Nucleus accumbens (tissue), 56 donors: ENCODE measurements at places on chromosomes 4 and X.
A peak's percentile ranks its signal among the peaks of the same experiment; 100 is the strongest.

DNA sequence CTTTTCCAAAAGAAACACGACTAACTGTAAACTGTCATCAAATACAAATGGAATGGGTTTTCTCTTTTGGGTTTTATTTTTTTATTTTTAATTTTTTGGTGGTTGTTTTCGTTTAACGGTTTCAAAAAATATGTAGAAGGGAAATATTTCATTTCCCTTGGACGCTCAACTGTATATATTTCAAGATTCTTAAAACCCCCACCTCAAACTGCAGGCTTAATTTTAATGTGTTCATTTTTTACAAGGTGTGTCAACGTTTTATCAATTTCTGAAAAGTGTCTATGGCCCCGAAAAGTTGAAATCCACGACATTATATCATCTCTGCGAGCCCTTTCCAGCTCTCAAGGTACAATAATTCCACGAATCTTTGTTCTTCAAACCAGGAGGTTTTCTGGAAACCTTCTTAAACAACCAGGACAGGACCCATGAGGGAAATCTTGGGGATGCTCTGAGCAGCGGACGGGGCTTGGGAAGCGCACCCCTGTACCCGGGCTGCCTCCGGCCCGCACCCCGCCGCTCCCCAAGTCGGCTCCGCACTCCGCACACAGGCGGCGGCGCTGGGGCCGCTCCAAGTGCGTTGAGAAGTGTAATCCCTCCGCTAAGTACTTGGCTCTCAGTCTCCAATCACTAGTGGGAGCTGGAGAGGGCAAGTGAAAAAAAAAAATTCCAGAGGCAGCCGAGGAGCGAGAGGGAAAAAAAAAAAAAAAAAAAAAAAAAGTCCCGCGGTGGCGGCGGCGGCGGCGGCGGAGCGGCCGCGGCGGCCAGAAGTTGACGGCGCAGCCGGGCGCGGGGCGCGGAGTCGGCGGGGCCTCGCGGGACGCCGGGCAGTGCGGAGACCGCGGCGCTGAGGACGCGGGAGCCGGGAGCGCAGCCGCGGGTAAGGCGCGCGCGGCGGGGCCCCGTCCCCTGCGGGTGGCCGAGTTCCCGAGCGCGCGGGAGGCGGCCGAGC, at the start of gene BMPR1B:
BMPR1B (plus strand) TSS at position 764 of the 949 bp plus-strand sequence. CDS start 346,470 bp downstream, outside the sequence.
- no peak for DNase-seq

DNA sequence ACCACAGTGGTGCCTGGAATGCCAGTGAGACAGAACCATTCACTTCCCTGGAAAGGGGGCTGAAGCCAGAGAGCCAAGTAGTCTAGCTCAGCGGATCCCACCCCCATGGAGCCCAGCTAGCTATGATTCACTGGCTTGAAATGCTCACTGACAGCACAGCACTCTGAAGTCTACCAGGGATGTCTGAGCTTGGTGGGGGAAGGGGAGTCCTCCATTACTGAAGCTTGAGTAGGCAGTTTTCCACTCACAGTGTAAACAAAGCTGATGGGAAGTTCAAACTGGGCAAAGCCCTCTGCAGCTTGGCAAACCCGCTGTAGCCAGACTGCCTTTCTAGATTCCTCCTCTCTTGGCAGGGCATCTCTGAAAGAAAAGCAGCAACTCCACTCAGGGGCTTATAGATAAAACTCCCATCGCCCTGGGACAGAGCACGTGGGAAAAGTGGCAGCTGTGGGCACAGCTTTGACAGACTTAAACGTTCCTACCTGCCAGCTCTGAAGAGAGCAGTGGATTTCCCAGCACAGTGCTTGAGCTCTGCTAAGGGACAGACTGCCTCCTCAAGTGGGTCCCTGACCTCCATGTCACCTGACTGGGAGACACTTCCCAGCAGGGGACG, 32.0 kb downstream of the NAP1L2 start:
- DNase-seq = no peak

GRCh38 chr4:157151711-157152110, 68.8 kb upstream of the GRIA2 start:
- no peak for DNase-seq

- DNase-seq = no peak
These were observed 181.4 kb upstream of the HCCS start for GRCh38 chrX:10929747-10930146.

DNA sequence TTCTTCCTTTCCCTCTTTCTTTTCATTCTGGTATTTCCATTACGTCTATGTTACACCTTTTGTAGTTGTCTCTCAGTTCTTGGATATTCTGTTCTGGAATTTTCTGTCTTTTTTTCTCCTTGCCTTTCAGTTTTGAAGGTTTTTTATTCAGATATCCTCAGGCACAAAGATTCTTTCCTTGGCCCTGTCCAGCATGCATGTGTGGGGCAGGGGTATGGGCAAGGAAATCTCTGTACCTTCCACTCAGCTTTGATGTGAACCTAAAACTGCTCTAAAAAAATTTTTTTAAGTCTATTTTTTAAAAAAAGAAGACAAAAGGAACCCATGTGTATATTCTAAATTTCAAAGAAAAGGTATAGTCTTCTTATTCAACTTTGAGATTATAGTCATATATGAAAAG, 180.5 kb downstream of the SOWAHB start:
- no peak for DNase-seq

DNA sequence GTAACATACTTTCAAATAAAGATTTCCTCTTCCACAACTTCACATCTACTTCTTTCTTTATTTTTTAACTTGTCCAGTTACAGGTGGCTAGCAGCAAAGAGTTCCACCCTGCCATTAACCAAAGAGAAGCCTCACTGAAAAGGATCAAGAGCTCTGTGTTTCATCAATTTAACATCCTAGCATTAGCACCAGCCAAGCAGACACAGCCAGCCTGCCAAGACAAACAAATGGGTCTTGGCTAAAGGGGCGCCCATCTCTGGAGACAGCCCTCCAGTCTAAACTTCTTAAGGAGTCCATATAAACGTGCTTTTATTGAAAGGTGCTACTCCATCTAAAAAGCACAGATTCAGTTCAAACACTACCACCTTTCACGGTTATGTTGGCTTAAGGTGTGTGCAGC, 105.3 kb downstream of the ADAMTS3 start:
- no peak for DNase-seq

- DNase-seq = peak; percentile 24
These were observed 13.0 kb downstream of the DKC1 start for GRCh38 chrX:154775419-154776349.

GRCh38 chrX:154542723-154543424, 3.8 kb downstream of the G6PD start:
- DNase-seq = no peak

GRCh38 chrX:133905305-133905704, 80.1 kb downstream of the GPC3 start:
- DNase-seq = no peak

GRCh38 chrX:15116900-15117299, 153.0 kb downstream of the ASB9 start:
- DNase-seq = no peak

- DNase-seq = no peak
These were observed 150.0 kb downstream of the MAML3 start for GRCh38 chr4:140003876-140004548.

DNA sequence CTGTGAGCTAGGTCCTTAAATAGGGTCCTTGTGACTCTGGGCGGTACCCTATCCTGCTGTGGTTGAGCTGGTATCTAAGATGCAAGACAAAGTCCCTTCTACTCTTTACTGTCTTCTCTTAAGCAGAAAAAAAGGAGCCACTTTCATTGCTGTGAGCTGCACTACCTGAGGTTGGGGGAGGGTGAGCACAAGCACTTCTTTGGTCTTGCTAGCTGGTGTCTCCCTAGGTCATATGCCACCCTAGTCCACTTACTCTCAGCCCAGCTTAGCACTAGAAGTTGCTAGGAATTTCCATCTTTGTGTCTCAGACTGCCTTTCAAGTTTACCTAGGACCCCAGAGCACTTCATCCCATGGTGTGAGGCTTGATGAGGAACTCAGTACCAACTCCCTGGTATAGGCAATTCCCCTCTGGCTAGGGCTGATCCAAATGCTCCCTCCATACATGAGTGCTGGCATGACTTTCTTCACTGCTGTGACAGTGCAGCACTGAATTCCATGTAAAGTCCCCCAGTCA, 343.6 kb upstream of the CT83 start:
- DNase-seq = no peak

- DNase-seq = no peak
These were observed 17.3 kb downstream of the ASMTL start for GRCh38 chrX:1435241-1435895.

DNA sequence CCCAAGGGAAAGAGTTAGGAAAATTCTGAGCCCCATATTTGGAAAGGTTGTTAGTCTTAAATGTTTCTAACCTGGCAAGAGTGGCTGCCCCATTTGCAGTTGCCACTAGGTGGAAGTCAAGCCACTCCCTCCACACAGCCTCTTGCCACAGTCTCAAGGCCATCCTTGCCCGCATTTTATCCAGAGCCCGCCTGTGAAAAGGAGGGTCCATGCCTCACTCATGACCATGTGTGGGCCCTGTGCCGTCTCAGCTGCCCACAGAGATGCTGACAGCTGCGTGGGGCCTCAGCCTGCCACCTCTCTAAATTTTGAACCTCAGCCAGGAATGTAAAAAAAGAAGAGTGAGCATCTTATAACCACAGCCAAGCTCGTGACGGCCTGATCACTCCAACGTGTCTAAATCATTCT, 201.5 kb upstream of the FAM241A start:
- DNase-seq = no peak

DNA sequence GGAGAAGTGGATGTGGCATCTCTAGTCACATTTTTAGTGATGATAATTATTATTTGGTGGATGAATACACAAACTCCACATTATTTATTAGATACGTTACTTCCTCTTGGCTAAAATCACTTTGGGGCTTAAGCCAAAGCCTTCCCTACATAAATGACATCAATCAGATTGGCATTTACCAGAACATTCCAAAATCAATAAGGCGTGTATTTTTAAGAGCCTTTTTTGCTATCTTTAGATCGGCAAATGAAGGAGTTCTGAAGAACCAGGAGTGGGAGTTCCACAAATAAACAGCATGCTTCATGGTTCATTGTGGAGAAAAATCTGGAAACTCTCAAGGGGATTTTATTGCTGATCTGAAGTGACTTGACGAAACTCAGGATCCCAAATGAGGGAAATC, 89.7 kb downstream of the AMELX start:
- DNase-seq = no peak

DNA sequence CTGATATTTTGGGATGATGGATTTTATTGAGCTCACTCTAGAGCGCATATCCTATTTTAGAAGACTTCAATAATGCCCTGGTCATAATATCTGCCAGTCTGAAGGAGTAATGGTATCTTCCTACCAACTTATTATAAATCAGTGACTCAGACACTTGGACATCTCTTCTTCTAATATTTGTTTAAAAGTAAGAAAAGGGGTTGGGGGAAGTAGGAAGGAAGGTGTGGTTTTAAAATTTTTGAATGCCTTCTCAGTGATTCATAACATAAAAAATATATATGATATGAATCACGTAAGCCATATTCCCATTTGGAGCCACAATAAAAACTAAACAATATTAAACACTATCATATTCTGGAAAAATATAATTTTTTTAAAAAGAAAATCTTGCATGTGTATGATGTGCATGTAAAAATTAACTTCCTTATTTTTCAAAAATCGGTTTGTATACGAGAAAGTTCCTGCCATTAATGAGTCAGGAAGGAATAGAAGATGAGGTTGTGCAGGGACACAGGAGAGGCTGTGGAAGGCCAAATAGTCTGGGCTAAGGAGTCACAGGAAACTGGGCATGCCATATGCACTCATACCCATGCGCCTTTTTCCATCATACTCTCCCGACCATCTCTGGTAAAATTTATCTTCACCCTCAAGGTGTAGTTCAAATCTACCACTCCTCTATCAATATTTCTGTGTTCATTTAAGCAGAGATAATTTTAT, 286.5 kb downstream of the EPHA5 start:
- DNase-seq = no peak

- no peak for DNase-seq
These were observed 1.6 kb downstream of the SCARB2 start for GRCh38 chr4:76211769-76212708.

DNA sequence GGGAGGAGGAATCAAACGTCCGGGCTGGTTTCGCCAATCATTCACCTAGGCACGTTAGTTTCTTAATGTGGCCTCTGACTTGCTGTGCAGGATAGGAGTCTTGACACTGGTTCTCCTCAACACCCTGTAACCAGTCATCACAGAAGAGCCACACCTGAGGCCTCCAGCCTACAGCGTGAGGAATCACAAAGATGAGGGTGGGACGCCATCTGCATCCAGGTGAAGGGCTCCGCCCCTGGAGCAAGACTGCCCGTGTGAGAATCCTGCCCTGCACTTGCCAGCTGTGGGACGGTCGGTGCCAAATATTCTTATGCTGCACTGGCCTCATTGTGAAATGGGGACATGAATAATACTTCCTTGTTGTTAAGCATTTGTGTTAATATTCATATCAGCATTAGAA, 35.7 kb upstream of the TSPAN5 start:
- no peak for DNase-seq

GRCh38 chr4:152628128-152628527, 51.7 kb downstream of the TMEM154 start:
- no peak for DNase-seq

DNA sequence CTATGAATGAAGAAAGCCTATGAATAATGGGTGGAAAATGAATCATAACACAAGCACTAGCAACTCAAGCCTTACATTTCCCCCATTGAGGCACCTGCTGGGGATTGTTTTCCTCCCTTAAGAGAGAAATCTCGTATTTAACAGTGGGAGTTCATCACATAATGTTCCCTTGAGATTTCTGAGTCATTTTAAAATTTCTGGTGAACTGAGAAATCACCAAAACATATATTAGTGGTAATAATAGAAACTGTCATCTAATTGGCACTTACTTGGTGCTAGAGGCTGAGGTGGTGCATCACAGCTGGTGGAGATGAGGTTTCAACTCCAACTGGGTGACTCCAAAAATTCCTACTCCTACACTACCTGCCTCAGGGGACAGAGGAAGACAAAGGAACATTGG, 561.3 kb upstream of the LCORL start:
- DNase-seq = no peak

GRCh38 chr4:92253986-92254671, 49.6 kb upstream of the GRID2 start:
- DNase-seq = no peak

DNA sequence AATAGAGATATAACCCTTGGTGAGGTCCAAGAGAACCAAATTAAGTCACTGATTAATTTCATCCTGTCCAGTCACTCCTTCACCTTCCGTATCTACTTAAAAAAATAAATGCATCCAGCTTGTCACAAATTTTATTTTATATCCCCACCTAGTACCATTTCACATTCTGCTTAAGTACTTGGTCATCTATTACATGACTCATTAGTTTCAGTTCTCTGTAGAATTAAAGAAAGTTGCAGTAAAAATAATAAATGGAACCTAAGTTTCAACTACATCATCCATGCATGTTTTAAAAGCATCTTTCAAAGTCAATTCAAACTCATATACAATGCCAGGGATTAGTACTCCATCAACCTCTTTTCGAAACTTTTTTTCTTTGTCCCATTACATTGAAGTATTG, 130.2 kb downstream of the SH2D1A start:
- no peak for DNase-seq

- no peak for DNase-seq
These were observed 9.2 kb upstream of the ANXA3 start for GRCh38 chr4:78542373-78542772.

GRCh38 chr4:174928575-174929253, 10.6 kb downstream of the ADAM29 start:
- no peak for DNase-seq

- no peak for DNase-seq
These were observed 47.7 kb downstream of the SNX25 start for GRCh38 chr4:185257086-185257485.

- no peak for DNase-seq
These were observed 97.4 kb downstream of the RASL11B start for GRCh38 chr4:52959541-52959940.

GRCh38 chr4:5921101-5921980, 28.5 kb upstream of the CRMP1 start:
- DNase-seq = peak; percentile 28

GRCh38 chr4:134201216-134202161, at the start of gene PABPC4L:
Gene PABPC4L, minus strand, starts transcription at chr4:134201789. Its CDS starts 770 bp downstream, at chr4:134201019.
- no peak for DNase-seq
